ENCODE measurements at places on chromosomes 12 and 14. TPM values are rescaled to one million over a fixed set of nuclear protein-coding genes. Genes with fewer than 3 reads are reported as not detected.

- DNase-seq: peak; percentile 4
These were observed 376 bp downstream of the INSM2 start for GRCh38 chr14:35534208-35534872.

DNA sequence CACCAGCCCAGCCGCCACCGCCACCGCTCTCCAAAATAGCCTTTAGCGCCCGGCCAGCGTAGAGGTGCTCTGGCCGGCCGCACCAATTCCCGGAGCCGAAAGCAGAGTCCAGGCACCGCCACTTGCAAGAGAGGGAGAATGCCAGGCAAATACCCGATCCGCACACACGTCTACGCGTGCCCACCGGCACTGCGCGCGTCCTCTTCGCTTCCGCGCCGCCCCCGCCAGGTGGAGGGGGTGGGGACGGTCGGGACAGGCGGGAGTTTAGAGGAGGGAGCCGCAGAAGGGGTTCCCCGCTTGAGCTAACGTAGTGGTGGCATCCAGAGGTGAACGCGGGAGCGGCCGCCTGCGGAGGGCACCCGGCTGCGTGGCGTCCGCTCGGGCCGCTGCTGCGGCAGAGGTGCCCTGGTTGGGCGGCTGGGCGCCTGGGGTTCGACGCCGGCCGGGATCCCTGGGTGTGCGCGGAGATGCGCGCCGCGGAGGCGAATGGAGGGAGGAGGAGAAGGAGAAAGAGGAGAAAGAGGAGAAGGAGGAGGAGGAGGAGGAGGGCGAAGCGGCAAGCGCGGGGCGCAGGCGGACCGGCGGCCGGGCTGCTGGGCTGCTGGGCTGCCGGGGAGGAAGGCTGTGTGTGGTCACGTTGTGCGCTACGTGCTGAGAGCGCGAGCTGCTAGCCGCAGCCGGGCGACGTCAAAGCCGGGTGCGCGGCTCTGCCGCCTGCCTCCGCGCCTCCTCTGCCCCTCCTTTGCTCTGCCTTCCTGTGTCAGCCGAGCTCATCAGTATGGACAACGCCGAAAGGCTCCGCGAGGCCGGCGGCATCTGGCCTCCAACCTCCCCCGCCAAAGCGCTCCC lies at the start of gene MDGA2:
Gene MDGA2, minus strand, starts transcription at position 140 of the 849 bp plus-strand sequence.
- DNase-seq: peak; percentile 0

DNA sequence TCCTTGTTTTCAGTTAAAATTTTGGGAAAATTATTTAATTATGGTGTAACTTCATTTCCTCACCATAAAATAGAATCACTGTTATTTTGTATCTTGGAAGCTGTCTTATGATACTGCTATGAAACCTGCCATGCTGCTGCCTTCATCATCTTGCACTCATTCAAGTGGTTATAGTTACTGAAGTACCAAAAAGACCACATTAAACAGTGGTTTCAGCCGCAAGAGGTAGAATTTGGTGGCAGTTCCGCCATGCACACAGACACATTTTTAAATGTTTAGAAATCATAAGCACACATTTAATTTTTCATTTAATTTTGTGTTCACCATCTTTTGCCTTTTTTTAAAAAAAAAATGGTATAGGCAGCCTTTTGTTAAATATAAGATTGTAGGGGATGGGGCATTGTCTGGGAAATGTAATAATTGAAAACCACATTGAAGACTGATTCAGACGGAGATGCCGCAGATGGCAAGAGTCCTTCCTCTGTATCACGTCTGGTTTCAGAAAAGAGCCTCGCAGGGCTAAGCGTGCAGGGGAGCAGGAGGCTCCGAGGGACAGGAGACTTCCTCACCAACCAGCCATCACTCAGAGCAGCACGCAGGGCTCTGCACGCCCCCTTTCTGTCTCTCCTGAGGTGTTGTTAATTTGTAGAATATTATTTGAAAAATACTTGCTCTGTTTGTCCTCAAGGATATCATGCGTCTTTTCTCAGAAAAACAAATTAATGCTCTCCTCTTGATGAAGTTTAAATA lies 115.2 kb upstream of the PELI2 start:
- DNase-seq: no peak

- DNase-seq: no peak
These were observed 55.4 kb downstream of the TMEM121 start for GRCh38 chr14:105581551-105582341.

DNA sequence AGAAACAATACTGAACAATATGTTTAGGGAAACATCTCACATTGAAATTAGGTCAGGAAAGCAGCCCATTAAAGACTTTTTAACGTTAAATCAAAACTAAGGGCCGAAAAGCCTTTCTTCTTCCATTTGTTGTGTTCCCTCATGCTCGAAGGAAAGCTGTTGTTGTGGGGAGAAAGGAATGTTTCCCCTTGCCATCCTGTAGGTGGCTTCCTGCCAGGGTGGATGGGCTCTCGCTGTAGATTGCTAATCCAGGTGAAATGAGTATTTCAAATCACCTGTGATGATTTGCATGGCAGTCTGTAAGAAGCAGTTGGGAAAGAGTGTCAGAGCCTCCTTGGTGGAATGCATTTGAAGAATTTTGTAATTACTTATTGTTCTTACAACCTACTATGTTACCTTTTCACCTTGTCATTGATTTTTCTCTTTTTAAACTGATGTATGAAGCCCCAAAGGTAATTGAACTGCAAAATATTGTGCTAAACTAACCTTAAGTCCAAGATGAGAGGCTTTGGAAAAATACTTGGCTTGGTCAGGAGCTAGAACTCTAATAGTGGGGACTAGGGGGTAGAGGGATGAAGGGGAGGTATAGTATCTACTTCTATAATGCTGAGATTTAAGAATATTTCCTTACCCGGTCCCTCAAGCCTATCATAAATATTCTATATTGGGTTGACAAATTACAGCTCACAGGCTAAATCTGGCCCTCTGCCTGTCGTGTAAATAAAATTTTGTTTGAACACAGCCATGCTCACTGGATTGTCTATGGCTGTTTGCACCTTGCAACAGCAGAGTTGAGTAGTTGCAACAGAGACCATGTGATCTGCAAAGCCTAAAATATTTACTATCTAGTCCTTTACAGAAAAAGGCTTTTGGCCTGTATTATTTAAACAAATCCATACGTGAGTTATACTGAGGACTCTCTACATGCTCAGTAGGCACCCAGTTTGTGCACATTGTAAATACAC lies 7.7 kb upstream of the DCP1B start:
- DNase-seq: no peak

DNA sequence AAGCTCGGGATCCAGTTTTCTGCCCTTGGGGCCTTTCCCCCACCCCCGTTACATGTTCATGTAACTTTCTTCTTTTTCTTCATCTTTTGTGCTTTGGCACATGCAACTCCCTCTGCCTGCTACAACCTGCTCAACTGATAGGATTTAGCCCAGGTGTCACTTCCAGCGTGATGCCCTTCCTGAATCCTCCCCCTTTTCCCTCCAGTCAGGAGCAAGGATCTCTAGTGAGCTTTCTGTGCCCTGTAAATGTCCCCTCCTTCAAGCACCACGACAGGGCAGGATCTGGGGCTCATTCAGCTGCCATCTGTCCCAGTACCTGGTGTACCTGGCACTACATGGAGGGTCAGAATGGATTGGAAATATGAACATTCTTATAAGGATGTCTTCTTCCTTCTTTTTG lies 15.3 kb downstream of the PELI2 start:
- peak; percentile 36 for DNase-seq

DNA sequence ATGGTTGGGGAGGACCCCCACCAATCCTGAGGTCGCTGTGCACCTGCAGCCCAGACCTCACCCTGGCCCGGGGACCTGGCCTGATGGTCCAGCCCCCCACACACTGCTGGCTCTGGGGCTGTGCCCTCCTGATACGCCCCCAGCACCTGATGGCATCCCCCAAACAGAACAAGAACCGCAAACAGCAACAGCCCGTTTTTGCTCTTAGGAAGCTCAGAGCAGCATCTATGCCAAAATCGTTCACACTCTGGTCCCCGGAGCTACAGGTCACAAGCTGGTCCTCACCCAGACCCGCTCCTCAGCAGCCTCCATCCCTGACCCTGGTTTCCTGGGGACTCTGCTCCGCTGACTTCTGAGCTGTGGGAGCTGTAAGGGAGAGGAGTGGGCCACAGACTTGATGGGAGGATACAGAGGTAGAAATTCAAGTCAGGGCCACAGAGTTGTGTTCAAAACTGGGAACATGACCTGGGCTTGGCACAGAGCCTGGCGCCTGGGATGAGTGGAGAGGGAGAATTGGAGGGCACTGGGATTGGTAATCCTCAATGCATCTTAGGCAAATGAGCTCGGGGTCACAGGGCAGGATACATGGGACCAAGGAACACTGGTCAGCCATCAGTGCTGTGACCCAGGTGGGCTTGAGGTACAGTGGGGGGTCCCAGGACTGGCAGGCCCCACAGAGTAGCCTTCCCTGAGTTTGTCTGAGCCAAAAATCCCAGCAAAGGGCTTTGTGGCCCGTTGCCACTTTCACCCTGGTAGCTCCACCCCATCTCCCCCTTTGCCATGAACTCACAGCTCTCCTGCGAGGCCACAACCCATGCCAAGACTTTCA lies 170.9 kb upstream of the RTL1 start:
- no peak for DNase-seq

DNA sequence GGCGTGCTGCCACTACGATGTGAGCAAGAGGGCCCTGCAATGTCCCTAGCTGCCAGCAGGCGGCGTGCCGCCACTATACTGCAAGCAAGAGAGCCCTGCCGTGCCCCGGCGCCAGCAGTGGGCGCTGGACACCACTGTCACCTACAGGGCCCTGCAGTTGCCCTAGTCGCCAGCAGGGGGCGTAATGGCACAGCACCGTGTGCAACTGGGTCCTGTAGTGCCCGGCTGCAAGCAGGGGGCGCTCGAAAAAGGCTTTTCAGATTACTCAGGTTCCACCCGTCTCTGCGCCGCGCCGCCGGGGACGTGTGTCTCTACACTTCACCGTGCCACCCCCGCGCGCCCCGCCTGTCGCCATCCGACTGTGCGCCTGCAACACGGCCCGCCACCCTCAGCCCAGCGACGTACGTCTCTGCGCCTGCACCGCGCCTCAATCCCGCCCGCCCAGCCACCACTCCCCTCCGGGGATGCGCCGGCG lies 1356.9 kb downstream of the TMEM121 start:
- DNase-seq: no peak

GRCh38 chr14:67263499-67264149 lies 22.4 kb downstream of the PALS1 start:
- no peak for DNase-seq

GRCh38 chr12:115206801-115207200 lies 522.8 kb upstream of the TBX3 start:
- no peak for DNase-seq

- no peak for DNase-seq
These were observed 15.1 kb upstream of the RPLP0 start for GRCh38 chr12:120215766-120216735.

- DNase-seq: no peak
These were observed 71.9 kb downstream of the RASSF8 start for GRCh38 chr12:26030371-26030770.

DNA sequence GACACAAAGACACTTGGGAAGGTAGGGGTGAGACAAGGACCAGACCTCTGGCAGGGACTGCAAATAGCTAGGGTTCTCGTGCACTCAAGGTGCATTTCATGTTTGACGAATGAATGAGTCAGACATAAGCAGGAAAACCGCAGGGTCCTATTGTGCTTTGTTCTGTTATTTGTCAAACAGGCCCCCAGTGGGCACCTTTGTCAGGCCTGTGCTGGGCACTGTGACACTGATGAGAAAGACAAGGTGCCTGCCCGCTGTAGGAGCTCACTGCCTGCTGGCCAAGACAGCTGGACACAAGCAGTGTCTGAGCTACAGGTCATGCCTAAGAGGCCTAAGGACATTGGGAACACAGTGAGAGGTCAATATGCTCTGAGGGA lies 2.3 kb downstream of the OTUB2 start:
- peak; percentile 80 for DNase-seq

GRCh38 chr14:105577314-105577861 lies 51.0 kb downstream of the TMEM121 start:
- no peak for DNase-seq

- DNase-seq: no peak
These were observed 421.9 kb upstream of the PRICKLE1 start for GRCh38 chr12:43011383-43011926.

DNA sequence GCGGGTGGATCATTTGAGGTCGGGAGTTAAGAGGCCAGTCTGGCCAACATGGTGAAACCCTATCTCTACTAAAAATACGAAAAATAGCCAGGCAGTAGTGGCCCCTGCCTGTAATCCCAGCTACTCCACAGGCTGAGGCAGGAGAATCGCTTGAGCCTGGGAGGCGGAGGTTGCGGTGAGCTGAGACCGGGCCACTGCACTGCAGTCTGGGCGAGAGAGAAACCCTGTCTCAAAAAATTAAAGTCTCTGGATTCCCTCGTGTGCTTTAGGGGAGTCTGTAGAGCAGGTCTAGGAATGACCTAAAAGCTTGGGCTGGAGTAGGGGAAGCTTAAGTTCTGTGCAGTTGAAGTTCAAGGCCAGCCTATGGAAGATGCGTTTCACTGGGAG lies 697 bp upstream of the TULP3 start:
- DNase-seq: no peak

- peak; percentile 61 for DNase-seq
These were observed 165.4 kb downstream of the DERA start for GRCh38 chr12:16076557-16076956.

DNA sequence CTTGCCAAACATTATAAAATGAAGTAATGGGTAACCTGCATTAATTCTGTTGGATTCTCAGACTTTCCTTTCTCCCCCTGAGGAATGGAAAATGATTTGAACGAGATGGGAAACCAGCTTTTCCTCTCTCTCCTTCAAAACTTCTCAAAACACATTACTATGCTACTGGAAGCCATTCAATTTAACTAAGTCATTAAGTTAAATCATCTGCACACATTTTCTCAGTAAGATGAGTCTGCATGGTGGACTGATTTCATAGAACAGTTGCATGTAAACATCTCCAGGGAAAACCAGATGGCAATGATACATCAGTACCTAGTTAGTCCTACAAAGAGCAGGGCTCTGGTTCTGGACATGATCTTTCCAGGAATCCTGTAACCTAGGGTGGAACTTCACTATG lies 59.9 kb downstream of the BMP4 start:
- DNase-seq: no peak

GRCh38 chr12:19615384-19615725 lies 176.1 kb downstream of the AEBP2 start:
- DNase-seq: no peak

- no peak for DNase-seq
These were observed 648.1 kb downstream of the BCL11B start for GRCh38 chr14:98623788-98624415.

- peak; percentile 81 for DNase-seq
These were observed 5.9 kb upstream of the GDF11 start for GRCh38 chr12:55736780-55737580.

- no peak for DNase-seq
These were observed 707.9 kb downstream of the AACS start for GRCh38 chr12:125773033-125773640.

P2RX2 gene
- not detected for total RNA-seq

FAIM2 gene
- 0.53 TPM for total RNA-seq

IL31 gene
- total RNA-seq: not detected

SMCO2 gene
- 1.8 TPM for total RNA-seq

TAS2R7 gene
- not detected for total RNA-seq

IL22 gene
- total RNA-seq: not detected

DNM1L gene
- 69.2 TPM for total RNA-seq

B3GNT4 gene
- 0.53 TPM for total RNA-seq

NID2 gene
- total RNA-seq: 0.38 TPM

Data from bronchial epithelial cell (primary cell).